ENCODE measurements at places on chromosomes 1 and 21.

GRCh38 chr1:71861022-71861421, 421.3 kb downstream of the NEGR1 start:
- DNase-seq, result no peak

DNA sequence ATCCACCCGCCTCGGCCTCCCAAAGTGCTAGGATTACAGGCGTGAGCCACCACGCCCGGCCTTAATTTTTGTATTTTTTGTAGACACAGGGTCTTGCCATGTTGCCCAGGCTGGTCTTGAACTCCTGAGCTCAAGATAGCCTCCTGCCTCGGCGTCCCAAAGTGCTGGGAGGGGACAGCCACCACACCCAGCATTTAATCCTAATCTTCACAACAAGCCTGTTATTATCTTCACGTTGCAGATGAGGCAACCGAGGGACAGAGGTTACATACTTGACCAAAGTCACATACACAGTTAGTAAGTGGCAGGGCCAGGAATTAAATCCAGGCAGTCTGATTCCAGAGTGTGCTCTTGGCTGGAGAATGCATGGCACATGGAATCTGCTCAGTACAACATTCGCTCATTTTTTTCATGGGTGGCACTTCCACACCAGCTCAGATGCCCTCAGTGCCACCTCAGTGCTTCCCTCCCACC, 4.8 kb upstream of the GPR37L1 start:
- DNase-seq, result no peak

DNA sequence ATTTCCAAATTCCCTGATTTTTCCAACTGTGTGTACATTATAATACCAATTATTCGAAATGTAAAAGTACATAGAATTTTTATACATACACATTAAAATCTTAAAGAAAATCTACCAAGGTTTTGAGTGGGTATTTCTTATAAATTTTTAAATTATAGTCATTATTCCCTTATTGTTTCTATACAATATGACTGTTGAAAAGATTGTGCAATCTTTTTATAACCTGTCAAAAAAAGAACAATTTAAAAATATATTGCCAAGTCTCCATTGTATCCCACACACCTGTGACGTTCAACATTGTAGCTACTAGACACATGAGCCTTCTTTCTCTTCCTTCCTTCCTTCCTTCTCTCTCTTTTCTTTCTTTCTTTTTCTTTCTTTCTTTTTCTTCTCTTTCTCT, 473.2 kb upstream of the CHRM3 start:
- no peak for DNase-seq

- no peak for DNase-seq
These were observed 2.5 kb downstream of the GPR3 start for GRCh38 chr1:27394925-27395324.

- no peak for DNase-seq
These were observed 30.1 kb upstream of the PLEKHG5 start for GRCh38 chr1:6521536-6521935.

DNA sequence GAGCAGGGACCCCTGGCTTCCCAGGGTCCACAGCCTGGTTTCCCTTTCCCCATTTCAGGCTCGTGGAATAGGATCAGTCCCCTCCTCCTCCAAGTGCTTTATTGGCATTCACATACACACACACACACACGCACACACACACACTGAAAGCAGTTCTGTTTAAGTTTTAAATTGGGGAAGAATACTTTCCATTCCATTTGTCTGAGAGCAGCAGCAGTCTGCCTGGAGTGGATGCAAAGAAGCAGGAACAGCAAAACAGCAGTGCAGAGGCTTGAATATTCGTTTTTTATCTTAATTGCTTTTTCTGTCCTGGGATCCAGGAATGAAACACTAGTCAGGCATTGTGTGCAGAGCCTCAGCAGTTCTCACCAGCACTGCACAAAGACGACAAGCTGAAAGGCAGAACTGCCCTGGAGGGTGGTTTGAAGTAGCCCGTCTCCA, 7.1 kb downstream of the CYB561D1 start:
- DNase-seq, result no peak
